CD8-positive, alpha-beta T cell (primary cell): ENCODE measurements at places on chromosomes 2 and 18.

DNA sequence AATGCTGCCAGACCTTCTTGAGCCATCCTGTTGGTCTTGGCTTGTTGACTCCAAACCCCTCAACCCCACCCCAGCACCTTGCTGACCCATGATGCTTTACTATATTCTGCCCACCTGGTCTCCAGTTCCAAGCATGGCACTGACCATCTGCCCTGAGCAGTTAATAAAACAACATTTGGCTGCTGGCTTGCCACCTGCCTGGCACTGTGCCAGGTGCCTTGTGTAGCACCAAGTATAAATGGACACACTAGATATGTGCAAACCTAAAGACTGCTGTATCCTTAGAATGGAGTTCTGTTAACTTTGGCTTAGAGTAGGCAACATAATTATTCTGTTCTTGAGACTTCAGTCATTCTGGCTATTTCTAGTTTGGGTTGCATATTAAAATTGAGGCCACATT is 91.4 kb downstream of the ACSL3 start:
- no peak for DNase-seq

DNA sequence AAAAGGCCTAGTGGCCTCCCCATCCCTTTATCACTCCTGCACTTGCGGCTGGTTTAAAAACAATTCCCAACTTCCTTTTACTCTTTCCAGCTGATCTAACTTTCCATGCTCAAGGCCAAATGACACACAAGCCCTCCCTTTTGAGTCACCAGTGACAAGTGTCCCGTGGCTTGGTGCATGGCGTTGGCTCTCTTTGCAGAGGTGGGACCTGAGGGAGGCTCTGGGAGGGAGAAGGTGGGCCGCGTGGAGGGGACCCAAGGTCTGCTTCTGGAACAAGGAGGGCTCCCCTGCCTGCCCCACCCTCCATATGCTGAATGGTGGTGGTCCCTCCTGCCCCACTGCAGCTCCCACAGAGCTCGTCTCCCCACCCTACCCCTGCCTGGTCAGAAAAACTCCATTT is 30.8 kb upstream of the HPCAL1 start:
- DNase-seq, result no peak

DNA sequence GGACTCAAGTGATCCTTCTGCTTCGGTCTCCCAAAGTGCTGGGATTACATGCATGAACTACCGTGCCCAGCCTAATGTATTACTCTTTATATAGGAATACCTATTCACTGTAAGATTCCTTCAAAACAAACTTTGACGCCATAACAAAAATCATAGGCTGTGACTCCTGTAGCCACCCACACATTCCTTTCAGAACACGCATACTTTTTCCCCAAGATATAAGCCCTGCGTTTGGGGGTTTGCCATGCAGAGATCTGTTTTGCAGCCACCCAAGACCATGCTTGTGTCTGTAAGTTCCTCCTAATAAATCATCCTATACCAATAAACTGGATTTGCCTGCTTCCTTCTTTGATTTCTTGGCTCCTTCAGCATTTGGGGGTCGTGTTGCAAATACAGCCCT is 46.0 kb upstream of the STON1 start:
- no peak for DNase-seq

DNA sequence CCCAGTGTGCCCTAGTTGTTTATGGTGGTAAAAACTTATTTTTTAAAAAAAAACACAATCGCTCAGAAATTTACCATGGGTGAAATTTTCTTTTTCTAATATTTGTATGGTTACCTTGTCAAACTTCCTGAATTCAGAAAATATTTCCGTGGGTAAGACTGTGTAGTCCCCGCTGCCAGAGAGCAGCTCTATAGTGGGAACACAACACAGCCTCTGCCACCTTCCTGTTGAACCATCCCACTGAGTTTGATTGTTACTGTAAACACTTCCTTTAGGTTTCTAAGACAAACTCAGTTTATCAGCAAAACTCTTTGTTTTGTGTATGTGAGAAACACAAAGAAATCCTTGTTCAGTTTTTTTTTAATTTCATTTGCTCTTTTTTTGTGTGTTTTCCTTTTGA is 17.9 kb downstream of the DNAH6 start:
- DNase-seq, result no peak

DNA sequence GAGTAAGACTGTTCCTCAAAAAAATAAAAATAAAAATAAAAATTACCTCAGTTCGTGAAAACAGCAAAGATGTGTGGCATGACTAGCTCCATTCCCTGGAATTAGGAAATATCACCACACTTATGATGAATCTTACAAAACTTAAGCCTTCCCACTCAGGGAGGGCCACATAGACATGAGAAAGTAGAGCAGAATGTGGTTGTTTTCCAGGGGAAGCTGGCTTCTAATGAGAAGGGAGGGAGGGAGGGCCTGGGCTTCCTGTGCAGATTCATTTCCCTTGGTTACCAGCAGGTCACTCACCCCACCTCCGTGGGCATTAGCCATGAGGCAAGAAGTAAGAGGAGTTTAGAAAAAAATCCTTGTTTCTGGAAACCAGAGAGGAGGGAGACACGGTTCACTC is 95.9 kb upstream of the RMDN2 start:
- no peak for DNase-seq

- no peak for DNase-seq
Observed at GRCh38 chr18:59087391-59087790, 52.3 kb upstream of the SEC11C start.

GRCh38 chr2:121527009-121527682 is 3.5 kb upstream of the RNU4ATAC start:
- no peak for DNase-seq

GRCh38 chr2:14881651-14882327 is 249.3 kb downstream of the LRATD1 start:
- DNase-seq, result no peak

- DNase-seq, result no peak
Observed at GRCh38 chr18:79581406-79581805, 98.2 kb upstream of the CTDP1 start.

DNA sequence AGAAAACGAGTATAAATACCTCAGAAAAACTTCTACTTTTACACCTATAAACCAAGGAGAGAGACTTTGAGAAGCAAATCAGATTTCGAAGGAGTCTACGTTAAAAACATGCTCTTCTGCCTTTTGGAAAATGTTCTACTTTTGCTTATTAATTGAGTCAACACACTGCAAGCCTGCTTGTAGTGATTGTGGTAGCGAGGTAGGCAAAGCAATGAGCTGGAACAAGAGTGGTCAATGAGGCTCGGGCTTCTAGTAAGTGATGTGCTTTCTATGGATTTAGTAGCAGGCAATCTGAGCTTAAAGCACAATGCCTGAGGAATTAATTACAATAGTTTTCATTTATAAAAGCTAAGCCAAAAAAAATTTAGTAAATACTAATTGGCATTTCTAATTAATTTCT is 103.4 kb upstream of the TFCP2L1 start:
- DNase-seq, result no peak

GRCh38 chr2:545711-546650 is 131.2 kb downstream of the TMEM18 start:
- DNase-seq, result no peak

GRCh38 chr2:101125374-101125773 is 25.8 kb downstream of the TBC1D8 start:
- DNase-seq, result no peak

GRCh38 chr2:7377916-7378569 is 460.8 kb downstream of the RNF144A start:
- no peak for DNase-seq

GRCh38 chr2:177636672-177637071 is 244.1 kb downstream of the AGPS start:
- no peak for DNase-seq

- no peak for DNase-seq
Observed at GRCh38 chr18:10804126-10804525, 278.3 kb downstream of the NAPG start.

DNA sequence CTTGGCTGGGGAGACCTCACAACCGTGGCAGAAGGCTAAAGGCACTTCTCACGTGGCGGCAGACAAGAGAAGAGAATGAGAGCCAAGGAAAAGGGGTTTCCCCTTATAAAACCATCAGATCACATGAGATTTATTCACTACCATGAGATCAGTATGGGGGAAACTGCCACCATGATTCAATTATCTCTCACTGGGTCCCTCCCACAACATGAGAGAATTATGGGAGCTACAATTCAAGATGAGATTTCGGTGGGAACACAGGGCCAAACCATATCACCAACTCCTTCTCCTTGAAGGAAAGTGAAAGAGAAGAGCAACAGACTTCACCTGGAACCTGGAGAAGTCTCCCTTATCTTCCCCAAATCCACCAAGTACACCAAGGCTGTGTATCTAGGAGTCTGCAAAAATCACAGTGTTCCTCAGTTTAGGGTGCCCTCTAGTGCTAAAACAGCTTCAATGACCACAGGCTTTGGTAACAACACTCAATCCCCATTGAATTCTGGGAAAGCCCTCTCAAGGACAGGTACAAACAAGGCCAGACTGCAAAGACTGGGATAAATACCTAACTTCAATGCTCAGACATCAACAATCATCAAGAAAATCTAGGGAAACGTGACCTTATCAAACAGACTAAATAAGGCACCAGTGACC is 148.8 kb upstream of the SRD5A2 start:
- DNase-seq, result no peak

DNA sequence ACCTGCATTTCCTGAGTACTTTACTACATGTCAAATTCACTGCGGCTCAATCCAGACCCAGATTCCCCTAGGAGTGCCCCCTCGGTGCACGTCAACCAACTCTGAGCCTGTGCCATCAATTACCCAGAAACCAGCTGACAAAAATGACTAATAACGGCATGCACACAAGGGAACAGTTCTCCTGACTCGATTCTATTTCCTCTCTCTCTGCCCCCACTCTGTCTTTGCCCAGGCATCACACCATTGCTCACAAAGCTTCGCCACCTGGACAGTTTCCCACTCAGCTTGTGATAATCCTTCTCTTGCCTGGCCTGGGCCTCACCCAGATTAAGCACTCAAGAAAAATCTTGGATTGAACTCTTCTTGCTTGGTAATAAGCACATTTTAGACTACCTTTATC is 115.3 kb upstream of the NDUFV2 start:
- no peak for DNase-seq

- no peak for DNase-seq
Observed at GRCh38 chr2:240886023-240886565, 9.9 kb downstream of the MAB21L4 start.

GRCh38 chr18:11021477-11021876 is 127.9 kb downstream of the PIEZO2 start:
- no peak for DNase-seq

GRCh38 chr18:32337821-32338220 is 132.9 kb downstream of the GAREM1 start:
- DNase-seq, result no peak
